ENCODE measurements at places on chromosomes 5 and 9.

GRCh38 chr5:44885903-44886302 is 77.2 kb downstream of the MRPS30 start:
- no peak for DNase-seq

GRCh38 chr5:22593592-22593991 is 259.6 kb downstream of the CDH12 start:
- no peak for DNase-seq

DNA sequence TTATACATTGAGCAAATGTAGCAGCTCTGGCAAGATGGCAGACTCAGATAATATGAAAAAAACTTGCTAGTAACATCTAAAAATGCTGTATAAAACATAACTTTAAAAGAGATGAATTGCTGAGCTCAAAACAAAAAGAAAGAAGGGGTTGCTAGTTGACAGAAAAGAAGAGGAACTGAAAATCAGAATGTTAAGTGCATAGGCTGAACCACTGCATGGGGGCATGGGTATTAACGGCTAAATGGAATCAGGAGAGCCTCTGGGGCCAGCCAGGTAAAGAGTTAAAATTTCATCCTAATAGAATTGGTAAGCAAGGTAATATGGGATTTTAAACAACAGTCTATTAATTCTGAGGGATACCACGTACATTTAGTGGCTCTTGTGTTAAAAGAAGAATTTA is 146.8 kb downstream of the SMC2 start:
- DNase-seq = no peak

DNA sequence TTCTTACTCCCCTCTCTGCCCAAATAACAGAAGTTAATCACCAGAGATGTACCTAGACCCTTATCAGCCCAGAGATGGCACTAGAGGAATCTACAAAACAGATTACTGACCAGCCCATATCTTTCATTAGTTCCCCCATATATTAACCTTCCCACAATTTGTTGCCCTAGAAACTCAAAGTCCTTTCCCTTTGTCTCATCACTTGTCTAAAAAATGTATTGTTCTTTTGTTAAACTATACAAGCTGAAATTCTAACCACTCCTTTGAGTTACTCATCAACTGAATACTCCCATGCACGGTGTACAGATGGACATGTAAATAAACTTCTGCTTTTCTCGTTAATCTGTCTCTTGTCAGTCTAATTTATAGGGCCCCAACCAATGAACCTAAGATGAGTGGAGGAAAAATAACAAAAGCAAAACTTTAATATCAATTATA is 130.9 kb downstream of the CCDC192 start:
- DNase-seq = no peak

DNA sequence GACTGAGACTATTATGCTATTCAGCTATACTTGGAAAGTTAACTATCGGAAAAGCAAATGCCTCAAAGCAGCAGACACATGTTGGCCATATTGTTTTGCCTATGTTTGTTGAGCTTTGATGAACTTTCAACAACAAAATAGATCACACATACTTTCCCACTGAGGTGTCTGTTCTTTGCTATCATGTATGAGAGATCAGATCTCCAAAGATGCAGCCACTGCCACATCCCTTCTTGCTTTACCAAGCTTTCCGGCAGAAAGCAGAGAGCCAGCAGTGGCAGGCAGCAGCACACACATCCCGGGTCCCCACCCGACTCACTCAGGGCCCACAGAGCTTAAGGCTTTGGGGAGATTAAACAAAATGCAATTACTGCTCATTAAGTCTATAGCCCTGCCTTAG is 18.8 kb downstream of the ZBTB5 start:
- DNase-seq = no peak

DNA sequence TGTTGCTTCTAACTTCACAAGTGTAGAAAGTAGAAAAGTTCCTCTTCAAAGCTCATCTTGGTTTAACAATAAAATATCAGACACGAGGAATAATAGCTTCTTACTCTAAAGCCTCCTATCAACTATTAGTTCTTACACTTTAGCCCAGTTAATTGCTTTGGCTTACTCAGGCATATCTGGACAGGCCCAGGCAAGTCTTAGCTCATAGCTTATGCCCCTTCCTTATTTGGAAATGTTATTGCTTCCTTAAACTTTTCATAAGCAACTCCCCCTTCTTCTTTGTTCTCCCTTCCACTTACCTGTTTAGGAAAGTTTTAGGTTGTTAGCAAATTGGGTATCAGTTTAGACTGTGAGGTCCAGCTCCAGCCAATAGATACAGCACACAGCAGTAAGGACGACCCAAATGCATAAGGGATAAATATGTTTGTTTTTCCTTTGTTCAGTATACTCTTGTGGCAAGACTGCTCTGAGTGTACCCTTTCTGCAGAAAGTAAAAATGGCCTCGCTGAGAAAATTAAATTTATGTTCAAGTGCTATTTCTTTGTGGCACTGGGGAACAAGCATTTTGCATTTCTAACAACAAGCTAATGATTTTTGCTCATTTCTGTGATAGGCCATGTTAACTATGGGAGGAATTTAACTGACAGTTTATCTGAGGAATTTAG is 162.1 kb downstream of the SMC2 start:
- no peak for DNase-seq

DNA sequence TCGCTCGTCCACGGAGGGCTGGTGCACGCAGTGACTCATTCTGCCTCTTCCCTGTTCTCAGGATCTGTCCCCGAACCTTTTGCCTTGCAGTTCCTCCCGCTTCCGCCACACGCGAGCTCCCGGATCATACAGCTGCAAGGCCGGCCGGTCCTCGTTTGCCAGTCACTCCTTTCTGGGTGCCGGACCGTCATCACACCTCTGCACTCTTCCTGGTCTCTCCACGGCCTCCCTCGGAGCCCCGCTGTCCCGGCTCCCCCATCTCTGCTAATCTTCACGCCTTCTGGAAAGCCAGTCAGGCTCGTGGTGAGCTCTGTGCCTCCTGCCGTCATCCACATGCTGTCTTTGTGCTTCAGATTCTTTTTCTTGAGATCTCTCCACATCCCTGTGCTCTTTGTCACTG is 91.8 kb downstream of the STX17 start:
- no peak for DNase-seq

GRCh38 chr9:133165452-133165730 is 1.7 kb upstream of the GBGT1 start:
- DNase-seq = no peak

DNA sequence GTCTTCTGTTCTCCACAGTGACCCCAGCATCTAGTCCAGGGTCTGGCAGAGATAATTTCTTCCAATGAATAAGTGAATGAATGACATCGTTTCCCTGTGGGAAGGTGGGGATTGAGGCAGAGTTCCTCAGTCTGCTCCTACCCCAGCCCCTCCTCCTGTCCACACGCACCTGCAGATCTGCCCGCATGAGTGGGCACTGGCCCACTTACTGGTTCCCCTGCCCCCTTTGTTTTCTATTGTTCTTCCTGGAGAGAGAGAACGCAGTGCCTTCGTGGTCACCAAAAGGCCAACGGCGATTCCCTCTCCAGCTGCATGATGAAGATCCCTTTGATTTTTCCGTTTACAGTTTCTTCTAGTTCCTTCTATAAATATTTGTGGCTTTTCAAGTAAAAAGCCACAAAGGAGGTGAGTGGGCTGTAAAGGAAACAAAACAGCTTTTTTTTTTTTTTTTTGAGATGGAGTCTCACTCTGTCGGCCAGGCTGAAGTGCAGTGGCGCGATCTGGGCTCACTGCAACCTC is 5.8 kb upstream of the FPGS start:
- no peak for DNase-seq

DNA sequence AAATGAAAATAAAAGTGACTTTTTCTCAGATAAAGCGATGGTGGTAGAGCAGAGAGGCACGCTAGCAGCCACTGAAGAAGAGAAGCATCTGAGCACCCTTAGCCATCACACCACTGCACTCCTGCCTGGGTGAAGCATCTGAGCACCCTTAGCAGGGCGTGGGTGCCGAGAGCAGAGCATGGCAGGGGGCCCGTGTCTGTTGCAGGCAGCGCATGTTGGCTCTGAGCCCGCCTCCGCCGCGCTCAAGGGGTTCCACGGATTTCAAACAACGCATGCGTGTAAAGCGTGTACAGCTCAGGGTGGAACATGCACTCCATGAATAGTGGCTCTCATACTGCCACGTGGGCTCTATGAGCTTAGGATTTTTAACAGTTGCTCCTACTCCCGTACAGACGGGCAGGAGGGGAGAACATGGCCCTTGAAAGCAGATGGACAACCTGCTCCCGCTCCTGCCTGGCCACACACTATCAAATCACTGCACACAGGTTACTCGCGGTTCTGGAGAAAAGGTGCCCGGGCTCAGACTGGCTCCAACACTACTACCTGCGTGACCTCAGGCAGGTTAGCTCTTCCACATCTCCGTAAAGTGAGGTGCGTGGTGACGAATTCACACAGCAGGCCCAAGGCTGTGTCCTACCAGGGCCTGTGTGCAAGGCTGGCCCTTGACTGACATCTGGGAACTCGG is 12.1 kb downstream of the LRRC14B start:
- no peak for DNase-seq

- DNase-seq = no peak
These were observed 339.2 kb downstream of the ARL15 start for GRCh38 chr5:53971131-53971530.

DNA sequence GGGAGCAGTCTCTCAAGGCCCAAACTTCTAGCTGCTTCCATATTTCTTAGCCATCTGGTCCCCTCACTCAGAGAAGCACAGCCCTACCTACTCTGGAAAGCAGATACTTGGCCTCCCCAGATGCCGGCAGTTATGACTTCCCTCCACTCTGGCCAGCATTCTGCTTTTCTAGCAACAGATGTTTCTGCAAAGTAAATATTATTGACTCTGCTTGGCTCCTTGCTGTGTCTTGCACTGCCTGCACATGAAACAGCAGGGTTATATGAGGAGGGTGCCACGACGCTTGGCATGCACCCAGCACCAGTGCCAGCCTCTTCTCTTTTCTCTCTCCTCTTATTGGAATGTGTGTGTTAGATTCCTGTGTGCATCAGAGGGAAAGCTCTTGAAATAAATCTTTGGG is 99.7 kb downstream of the ARHGAP26 start:
- DNase-seq = no peak

GRCh38 chr5:170313344-170313743 is 15.8 kb upstream of the LCP2 start:
- no peak for DNase-seq
